Aorta (tissue), 5 donors: ENCODE measurements at places on chromosomes 11 and 22. TPM values are rescaled to one million over a fixed set of nuclear protein-coding genes. Genes with fewer than 3 reads are reported as not detected.
A peak's percentile ranks its signal among the peaks of the same experiment; 100 is the strongest.

GRCh38 chr22:19886605-19887255, 32.1 kb upstream of the GNB1L start:
- H3K36me3 ChIP-seq, result no peaks in the 10 kb centered on the region
- H3K4me3 ChIP-seq, result no peak overlapping the region
- DNase-seq, result peak; percentile 69

- H3K4me1 ChIP-seq, result no peaks in the 10 kb centered on the region
- H3K4me3 ChIP-seq, result no peak overlapping the region
- no peaks in the 10 kb centered on the region for H3K27me3 ChIP-seq
Observed at GRCh38 chr22:45336971-45337431, 27.3 kb downstream of the FAM118A start.

DNA sequence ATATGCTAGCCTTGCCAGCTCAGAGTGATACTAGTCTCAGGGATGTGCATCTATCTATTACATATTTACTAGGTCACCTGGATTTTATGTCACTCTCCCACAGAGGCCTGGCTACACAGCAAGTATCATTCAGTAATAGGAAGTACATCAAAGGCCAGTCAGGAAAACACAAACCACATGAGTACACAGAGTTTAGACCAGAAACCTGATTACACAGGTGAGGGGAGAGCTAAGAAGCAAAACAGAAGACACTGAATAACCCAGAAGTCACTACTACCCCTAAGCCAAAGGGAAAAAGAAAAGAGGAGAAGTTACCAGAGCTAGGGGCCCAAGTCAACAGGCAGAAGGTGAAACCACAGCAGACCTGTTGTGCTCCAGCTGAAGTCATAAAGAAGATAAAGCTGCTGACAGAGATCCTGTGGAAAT, 13.3 kb downstream of the LPXN start:
- H3K27ac ChIP-seq, result peak overlapping the region; percentile 90

GRCh38 chr11:56522008-56522407, 21.0 kb downstream of the OR5M11 start:
- H3K27ac ChIP-seq, result no peak overlapping the region
- no peak for DNase-seq
- H3K4me1 ChIP-seq, result no peaks in the 10 kb centered on the region
- no peak overlapping the region for H3K4me3 ChIP-seq
- no peaks in the 10 kb centered on the region for H3K36me3 ChIP-seq
- no peaks in the 10 kb centered on the region for H3K27me3 ChIP-seq

- DNase-seq, result no peak
- H3K4me1 ChIP-seq, result no peaks in the 10 kb centered on the region
- H3K27ac ChIP-seq, result no peak overlapping the region
Observed at GRCh38 chr11:11731311-11732083, 109.7 kb upstream of the GALNT18 start.

DNA sequence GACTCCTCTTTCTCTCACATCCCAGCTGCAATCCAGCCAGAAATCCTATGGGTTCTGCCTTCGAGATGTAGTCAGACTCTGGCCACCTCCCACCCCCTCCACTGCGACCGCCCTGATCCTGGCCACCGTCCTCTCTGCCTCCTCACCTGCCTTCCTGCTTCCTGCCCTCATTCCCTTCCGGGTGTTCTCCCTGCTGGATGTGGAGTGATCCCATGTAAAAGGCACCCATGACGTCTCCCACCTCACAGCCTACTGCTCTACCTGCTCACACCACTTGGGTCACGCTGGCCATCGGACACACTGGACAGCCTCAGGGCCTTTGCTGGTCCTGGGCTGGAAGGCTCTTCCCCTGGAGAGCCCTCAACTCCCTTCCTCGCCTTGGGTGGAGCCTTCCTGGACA, 33.7 kb upstream of the CD5 start:
- DNase-seq, result no peak
- H3K36me3 ChIP-seq, result no peaks in the 10 kb centered on the region
- no peak overlapping the region for H3K27ac ChIP-seq
- no peaks in the 10 kb centered on the region for H3K27me3 ChIP-seq

DNA sequence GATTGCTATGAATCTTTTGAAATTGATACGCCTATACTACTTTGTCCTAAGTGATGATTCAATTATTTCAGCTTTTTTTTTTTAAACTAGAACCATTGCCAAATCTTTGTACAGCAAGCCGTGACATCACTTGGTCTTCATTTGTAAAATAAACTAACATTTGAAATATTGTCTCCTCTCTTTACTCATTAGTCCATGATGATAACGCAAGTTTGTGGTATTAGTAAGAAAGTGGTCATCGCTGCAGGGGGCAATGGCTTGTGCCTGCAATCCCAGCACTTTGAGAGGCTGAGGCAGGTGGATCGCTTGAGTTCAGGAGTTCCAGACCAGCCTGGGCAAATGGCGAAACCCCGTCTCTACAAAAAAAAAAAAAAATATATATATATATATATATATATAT, 12.9 kb upstream of the ARHGAP42 start:
- H3K4me3 ChIP-seq, result no peak overlapping the region
- H3K27ac ChIP-seq, result no peak overlapping the region
- H3K4me1 ChIP-seq, result no peaks in the 10 kb centered on the region
- no peaks in the 10 kb centered on the region for H3K27me3 ChIP-seq

GRCh38 chr22:49658902-49659280, 168.8 kb downstream of the BRD1 start:
- no peaks in the 10 kb centered on the region for H3K4me1 ChIP-seq
- H3K4me3 ChIP-seq, result no peak overlapping the region
- no peak overlapping the region for H3K27ac ChIP-seq
- H3K36me3 ChIP-seq, result no peaks in the 10 kb centered on the region
- H3K27me3 ChIP-seq, result no peaks in the 10 kb centered on the region
- DNase-seq, result peak; percentile 26

GRCh38 chr11:108852701-108853100, 187.8 kb downstream of the DDX10 start:
- no peaks in the 10 kb centered on the region for H3K4me1 ChIP-seq
- DNase-seq, result no peak
- H3K27ac ChIP-seq, result no peak overlapping the region
- no peaks in the 10 kb centered on the region for H3K27me3 ChIP-seq
- H3K36me3 ChIP-seq, result no peaks in the 10 kb centered on the region
- no peak overlapping the region for H3K4me3 ChIP-seq

Gene SUSD2
- 11.2 TPM for total RNA-seq

Gene FXYD6
- 28.7 TPM for total RNA-seq

Gene SMC1B
- not detected for total RNA-seq

Gene SLCO2B1
- total RNA-seq, result 82.4 TPM

Gene TMA7B
- 0.42 TPM for total RNA-seq

Gene MS4A8
- not detected for total RNA-seq

Gene MS4A6E
- total RNA-seq, result 1.3 TPM
